ENCODE measurements at places on chromosomes 6 and 20. TPM values are rescaled to one million over a fixed set of nuclear protein-coding genes. Genes with fewer than 3 reads are reported as not detected.

GUCA1A gene
- total RNA-seq: not detected

GRCh38 chr6:16698162-16698533, 63.1 kb downstream of the ATXN1 start:
- no peaks in the 10 kb centered on the region for H3K36me3 ChIP-seq
- DNase-seq: no peak
- no peak overlapping the region for H3K4me3 ChIP-seq

SHLD1 gene
- 5.9 TPM for total RNA-seq

DAAM2 gene
- total RNA-seq: 0.04 TPM

DNA sequence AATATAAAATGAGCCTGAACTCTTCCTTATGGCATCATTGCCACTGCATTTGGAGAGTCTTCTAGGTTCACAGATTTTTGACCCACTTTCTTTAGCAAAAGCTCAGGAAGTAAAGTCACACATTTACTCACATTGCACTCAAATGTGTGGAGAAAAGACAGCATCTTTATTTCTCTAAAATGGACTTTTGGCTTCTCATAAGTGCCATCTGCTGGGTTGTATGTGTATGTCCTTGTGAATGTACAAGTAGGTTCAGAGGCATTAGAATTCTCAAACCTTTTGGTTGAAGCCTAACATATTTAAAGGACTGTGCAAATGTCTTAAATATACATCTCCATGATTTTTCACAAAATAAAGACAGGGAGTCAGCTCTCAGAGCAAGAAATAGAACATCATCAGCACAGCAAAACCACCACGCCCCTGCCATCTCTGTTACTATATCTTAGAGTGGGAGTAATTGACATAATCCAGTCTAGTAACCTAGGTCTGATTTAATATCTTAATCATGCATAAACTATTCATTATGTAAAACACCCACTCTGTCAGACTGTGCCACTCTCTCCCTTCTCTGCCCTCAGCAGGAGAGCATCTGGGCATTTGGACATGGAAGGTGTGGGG, 42.2 kb upstream of the SPTLC3 start:
- no peak overlapping the region for H3K4me3 ChIP-seq
- H3K27ac ChIP-seq: no peak overlapping the region
- H3K27me3 ChIP-seq: no peaks in the 10 kb centered on the region
- DNase-seq: no peak
- H3K36me3 ChIP-seq: no peaks in the 10 kb centered on the region
- H3K4me1 ChIP-seq: no peaks in the 10 kb centered on the region

SNAI1 gene
- total RNA-seq: 13.4 TPM

GRCh38 chr6:25130518-25130917, 148.7 kb upstream of the CARMIL1 start:
- no peaks in the 10 kb centered on the region for H3K36me3 ChIP-seq
- DNase-seq: no peak
- no peak overlapping the region for H3K27ac ChIP-seq
- no peaks in the 10 kb centered on the region for H3K4me1 ChIP-seq

DNA sequence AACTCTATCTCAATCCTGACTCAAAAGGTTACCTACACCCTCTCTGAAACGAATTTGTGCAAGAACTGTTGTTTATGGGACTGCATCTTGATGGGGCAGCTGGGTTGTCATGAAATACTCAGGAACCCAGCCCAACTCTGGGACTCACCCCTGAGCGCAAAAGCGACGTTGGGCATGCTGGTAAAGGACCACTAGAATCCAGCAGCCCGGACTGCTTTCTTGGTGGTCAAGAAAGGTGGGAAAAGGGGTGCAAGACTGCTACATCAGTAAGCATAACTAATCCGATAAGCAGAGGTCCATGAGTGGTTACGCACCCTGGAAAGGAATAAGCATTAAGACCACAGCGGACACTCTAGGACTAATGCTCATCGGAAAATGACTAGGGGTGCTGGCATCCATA, 6.3 kb upstream of the PRR18 start:
- H3K36me3 ChIP-seq: no peaks in the 10 kb centered on the region
- H3K4me3 ChIP-seq: no peak overlapping the region
- DNase-seq: no peak
- H3K4me1 ChIP-seq: peaks cover 13% of the 10 kb centered on the region
- H3K27me3 ChIP-seq: peaks cover 14% of the 10 kb centered on the region

GRCh38 chr6:140849456-140849855, 1283.3 kb upstream of the GJE1 start:
- no peaks in the 10 kb centered on the region for H3K4me1 ChIP-seq
- H3K27me3 ChIP-seq: no peaks in the 10 kb centered on the region
- no peaks in the 10 kb centered on the region for H3K36me3 ChIP-seq
- no peak overlapping the region for H3K4me3 ChIP-seq
- H3K27ac ChIP-seq: no peak overlapping the region
- DNase-seq: no peak

DNA sequence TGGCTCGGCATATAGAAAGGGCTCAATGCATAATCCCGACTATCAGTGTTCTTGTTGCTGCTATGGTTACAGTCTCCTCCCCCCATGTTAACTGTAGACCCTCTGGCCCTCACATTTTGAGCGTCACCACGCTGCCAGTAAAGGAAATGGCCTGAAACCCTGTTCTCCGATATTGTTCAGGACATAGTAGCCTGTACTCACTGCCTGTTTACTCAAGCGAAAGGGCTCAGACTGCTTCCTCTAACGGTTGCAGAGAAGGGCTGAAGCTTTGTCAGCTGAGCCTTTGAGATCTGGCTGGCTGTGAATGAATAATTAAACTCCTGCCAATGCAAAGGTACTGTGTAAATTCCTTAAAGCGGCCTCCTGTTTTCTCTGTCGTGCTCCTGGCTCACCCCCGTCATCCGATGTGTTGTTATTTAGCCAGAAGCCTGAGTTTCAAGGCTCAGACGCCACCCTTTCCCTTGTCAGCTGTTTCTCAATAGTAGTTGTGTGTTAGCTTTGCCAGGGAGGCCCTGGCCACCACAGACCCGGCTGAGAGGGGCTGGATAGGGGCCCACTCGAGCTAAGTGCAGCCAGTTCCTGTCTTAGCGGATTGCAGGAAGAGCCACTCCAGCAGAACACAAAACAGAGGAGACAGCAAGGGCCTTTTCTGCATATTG, 31.2 kb upstream of the RALGAPA2 start:
- H3K36me3 ChIP-seq: no peaks in the 10 kb centered on the region
- no peak overlapping the region for H3K4me3 ChIP-seq
- no peak overlapping the region for H3K27ac ChIP-seq
- H3K4me1 ChIP-seq: no peaks in the 10 kb centered on the region
- DNase-seq: no peak
- peaks cover 9% of the 10 kb centered on the region for H3K27me3 ChIP-seq

SYCP2L gene
- 21.5 TPM for total RNA-seq

AARS2 gene
- 34.0 TPM for total RNA-seq

- no peaks in the 10 kb centered on the region for H3K4me1 ChIP-seq
- no peaks in the 10 kb centered on the region for H3K27me3 ChIP-seq
- H3K27ac ChIP-seq: no peak overlapping the region
- no peak overlapping the region for H3K4me3 ChIP-seq
- no peak for DNase-seq
Measured at GRCh38 chr20:23879811-23880374, 345 bp upstream of the CST5 start.

DNA sequence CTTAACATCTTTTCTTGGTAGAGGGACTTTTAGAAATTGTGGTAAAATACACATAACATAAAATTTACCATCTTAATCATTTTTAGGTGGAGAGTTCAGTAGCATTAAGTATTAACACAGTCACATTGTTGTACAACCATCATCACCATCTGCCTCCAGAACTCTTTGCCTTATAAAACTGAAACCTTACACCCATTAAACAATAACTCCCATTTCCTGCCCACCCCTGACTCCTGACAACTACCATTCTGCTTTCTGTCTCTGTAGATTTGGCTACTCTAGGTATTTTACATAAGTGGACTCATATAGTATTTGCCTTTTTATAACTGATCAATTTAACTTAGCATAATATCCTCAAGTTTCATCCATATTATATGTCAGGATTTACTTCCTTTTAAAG, 88.7 kb downstream of the ZHX3 start:
- DNase-seq: no peak
- H3K4me3 ChIP-seq: no peak overlapping the region
- H3K27ac ChIP-seq: no peak overlapping the region
- no peaks in the 10 kb centered on the region for H3K36me3 ChIP-seq
- no peaks in the 10 kb centered on the region for H3K27me3 ChIP-seq
- H3K4me1 ChIP-seq: peaks cover 3% of the 10 kb centered on the region

OR5V1 gene
- total RNA-seq: not detected

GRCh38 chr20:62281161-62281933, 21.4 kb upstream of the ADRM1 start:
- H3K27me3 ChIP-seq: no peaks in the 10 kb centered on the region
- H3K36me3 ChIP-seq: peaks cover 43% of the 10 kb centered on the region
- H3K4me1 ChIP-seq: no peaks in the 10 kb centered on the region
- H3K4me3 ChIP-seq: no peak overlapping the region

SNX9 gene
- total RNA-seq: 72.2 TPM

DEFB121 gene
- not detected for total RNA-seq

DNA sequence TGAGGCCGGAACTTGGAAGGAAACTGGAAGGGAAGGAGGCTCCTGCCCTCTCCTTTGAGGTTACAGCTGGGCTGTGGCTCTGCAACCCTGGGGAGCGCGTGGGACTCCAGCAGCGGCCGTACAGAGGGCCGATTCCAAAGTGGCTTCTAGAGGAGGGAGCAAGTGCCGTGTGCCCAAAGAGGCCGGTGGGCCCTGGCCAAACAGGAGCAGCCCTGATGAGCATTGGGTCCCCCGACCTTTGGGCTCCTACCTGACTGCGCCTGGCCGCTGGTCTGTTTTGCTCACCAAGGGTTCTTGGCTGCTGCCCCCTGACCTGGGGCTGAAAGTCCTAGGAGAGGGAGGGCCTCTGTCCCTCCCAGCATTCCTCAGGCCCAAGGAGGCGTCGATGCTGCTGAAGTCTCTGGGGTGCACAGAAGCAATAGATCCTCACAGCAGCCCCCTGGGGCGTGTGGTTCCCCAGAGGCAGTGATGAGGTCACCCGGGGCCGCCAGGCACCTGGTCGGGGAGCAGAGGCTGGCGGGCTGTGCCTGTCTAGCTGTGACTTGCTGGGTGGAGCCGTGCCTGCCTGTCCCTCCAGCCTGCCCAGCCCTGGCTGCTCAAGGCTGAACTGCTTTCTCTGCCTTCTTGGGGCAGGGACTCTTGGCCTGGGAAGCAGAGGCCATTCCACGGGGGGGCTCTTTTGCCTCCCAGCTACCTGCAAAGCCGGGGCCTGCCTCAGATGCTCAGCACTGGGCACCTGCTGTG, 9.8 kb downstream of the RBM38 start:
- H3K4me1 ChIP-seq: peaks cover 43% of the 10 kb centered on the region
- peaks cover 98% of the 10 kb centered on the region for H3K36me3 ChIP-seq
- H3K27me3 ChIP-seq: no peaks in the 10 kb centered on the region
- H3K4me3 ChIP-seq: no peak overlapping the region

DNA sequence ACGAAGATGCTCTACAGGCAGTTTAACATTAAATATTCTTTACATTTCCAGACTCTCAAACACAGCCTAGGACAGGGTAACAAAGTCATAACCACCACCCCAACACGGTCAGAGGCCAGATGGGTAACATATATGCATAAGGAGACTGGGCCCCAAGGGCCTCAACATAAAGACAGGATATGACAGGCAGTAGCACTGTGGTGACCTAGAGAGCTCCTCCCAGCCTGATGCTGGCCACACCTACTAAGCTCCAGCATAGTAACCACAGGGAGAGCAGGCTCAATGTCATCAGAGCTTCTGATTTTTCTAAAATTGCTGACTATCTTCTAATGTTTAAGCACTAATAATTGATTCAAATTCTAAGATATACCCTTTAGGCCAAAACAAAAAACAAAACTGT, 21.7 kb downstream of the SMLR1 start:
- peak; percentile 7 for DNase-seq
- no peaks in the 10 kb centered on the region for H3K4me1 ChIP-seq
- H3K36me3 ChIP-seq: no peaks in the 10 kb centered on the region
- H3K27me3 ChIP-seq: no peaks in the 10 kb centered on the region

DNA sequence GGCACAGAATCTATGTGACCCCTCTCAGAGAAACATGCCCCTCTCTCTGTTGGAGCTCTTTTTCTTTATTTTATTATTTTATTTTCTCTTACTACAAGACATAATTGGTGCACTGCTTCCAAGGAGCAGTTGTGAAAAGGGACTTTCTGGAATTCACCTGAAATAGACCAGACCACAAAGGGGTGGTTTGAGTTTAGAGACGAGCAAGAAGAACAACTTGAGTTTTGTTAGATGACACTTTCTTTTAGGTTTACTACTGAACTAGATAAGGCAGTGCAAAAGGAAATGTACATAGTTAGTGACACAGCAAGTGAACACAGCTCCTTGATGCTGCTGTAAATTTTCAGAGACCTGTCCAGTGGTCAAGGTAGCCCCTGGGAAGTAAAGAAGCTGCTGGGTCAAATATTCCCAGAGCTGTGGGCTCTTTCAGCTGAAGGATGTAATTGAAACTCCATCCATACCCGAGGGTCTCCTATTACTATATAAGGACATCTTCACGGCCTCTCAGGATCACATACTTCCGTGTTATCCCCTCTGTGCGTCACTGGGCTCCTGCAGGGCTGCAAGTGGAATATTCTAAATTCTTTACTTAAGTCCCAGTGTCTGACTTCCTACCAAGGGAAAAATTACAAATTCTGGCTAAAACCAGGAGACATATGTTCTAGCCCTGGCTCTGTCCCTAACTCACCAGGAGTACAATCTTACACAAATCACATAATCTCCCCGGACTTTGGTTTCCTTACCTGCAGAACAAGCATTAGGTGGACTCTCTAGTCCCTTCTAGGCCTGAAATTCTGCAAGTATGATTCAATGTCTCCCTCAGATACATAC, 69.1 kb upstream of the ADTRP start:
- no peak for DNase-seq
- H3K27ac ChIP-seq: no peak overlapping the region
- no peaks in the 10 kb centered on the region for H3K4me1 ChIP-seq
- no peaks in the 10 kb centered on the region for H3K36me3 ChIP-seq
- H3K27me3 ChIP-seq: no peaks in the 10 kb centered on the region

Measured in K562 (cell line).